Omental fat pad (tissue), 4 donors: ENCODE measurements at places on chromosomes 7 and 10. TPM values are rescaled to one million over a fixed set of nuclear protein-coding genes. Genes with fewer than 3 reads are reported as not detected.

DNA sequence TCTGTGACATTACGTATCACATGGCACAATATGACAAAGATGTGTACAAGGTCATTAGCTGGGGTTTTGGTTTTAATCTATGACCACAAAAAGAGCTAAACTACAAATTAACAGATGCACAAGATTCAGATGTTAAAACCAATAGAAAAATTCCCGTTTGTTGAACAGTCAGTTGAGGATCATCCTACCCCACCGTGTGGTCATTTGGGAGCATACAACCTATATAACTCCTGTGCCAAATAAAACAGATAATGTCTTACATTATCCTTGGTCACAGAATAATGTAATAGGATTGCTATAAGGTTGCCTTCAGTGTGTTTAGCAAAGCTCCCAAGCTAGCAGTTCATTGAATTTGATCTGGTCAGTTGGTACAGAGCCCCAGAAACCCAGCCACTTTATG lies 28.2 kb downstream of the ASNS start:
- DNase-seq, result no peak

DNA sequence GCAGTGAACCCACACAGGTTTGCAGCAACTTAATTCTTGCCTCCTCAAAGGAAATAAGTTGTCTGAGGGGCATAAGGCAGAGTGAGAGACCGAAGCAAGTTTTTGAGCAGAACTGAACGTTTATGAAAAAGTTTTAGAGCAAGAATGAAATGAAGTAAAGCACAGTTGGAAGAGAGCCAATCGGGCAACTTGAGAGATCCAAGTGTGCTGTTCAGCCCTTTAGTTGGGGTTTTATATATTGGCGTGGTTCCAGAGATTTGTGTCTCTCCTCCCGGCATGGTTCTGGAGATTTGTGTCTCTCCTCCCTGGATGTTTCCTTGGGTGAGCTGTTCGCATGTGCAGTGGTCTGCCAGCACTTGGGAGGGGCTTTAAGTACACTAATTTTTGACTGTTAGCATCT lies 141.4 kb upstream of the DGKB start:
- no peak for DNase-seq

DNA sequence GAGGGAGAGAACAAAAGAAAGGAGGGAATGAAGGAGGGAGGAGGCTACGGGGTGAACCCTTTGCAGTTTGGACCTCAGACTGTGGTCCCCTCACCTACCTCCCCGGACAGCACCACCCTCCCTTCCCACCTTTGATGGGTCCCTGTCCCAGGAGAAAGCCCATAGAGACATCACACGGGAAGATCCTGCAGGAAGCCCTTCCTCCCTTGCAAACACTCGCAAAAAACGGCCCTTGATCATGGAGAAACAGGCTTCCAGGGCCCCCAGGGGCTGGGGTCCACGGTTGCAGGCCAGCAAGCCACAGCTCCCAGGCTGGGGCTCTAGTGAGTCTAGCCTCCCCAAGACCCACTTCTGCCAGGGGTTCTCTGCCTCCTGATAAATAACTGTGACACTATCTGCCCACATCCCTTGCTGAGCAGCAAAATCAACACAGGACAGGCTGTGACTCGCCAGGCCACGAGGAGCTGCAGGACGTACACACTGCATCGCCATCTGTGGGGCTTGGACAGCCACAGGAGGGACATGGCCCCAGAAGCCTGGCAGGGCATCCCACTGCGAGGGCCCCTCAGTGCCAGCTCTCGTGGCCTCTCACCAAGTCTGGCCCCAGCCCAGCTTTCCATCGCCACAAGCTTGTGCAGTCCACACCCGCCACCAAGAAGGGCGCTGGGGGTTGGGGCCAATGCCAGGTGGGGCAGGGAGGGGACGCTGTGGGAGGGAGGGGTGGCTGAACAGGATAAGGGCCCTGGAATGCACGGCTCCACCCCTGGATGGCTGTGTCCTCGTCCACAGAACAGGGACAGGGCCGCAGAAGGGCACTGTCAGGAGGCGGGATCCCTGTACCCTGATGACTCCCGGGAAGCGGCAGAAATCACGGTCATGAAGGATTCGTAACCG lies 34.2 kb downstream of the PDGFA start:
- no peak for DNase-seq

DNA sequence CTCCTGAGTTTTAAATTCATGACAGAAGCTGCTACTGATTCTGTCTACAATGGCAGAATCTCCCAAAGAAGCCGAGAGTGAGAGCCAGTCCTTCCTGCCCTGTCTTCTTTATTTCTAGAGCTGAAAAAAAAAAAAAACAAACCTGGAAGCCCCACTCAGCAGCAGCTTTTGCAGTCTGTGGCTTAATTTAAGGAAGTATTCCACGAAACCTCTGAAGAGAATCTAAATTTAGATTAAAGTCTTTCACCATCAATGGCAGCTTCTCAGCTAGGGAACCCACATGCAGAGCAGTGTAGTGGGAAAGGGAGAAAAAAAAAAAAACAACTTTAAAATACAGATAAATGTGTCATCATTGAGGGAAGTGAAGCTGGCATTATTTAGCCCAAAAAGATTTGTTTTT lies 23.4 kb downstream of the SMURF1 start:
- no peak for DNase-seq

GRCh38 chr10:73908853-73909539 lies 1.9 kb upstream of the PLAU start:
- no peak for DNase-seq

DNA sequence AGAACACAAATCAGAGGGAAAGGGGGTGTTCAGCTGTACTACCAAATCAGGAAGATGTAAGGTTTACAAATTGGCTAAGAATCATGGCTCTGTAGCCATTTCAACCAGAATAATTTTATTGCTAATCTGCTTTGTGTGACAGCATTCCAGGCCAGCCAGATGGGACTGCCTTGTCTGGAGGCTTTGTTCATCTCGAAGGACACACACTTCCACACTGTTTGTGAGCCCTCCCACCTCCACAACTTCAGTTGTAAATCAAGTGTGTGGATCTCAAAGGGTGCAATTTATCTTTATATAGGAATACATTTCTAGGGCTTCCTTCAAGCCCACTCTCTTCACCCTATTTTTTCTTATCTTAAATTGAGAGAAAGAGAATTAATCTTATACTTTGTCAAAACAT lies 6.9 kb upstream of the OIT3 start:
- no peak for DNase-seq

C10orf53 gene
- not detected for total RNA-seq
